SK-N-DZ (cell line): ENCODE measurements at places on chromosomes 3 and 15.

- no peak for DNase-seq
These were observed 92.8 kb downstream of the CCNL1 start for GRCh38 chr3:157067114-157067513.

DNA sequence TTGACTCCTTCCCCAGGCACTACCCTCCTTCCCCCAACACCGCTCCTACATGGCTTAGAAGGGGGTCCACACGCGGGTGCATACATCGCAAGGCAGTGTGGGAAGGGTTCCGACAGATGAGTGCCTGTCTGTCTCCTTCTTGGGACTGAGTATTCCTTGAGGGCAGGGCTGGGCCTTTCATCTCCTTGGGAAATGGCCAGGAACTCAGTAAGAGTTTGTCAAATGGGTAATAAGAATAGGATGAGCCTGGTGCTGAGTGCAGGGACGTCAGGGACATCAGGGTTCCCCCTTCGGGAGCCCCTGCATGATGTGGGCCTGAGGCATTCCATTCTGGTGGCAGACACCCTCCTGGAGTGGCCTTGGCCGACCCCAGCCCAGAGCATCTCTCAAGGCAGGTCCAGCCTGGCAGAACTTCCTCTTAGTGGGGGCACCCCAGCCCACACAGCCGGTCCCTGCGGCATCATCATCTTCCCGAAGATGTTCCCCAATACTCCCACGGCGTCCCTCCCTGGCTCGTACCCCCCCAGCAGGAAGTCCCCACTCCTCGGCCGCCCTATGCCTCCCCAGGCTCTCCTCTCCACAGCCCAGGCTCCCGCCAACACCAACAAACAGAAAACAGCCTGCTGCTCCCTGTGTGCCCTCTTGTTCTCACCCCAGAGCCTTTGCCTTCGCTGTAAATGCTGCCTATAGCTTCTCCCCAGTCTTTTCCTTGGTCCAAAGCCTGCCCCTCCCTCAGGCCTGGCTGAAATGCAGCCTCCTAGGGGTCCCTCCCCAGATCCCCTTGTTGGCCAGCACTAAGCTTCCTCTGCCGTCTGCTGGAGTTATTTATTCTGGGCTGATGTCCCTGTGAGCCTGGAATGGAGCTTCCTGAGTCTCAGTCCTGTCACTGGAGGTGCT is 67.5 kb upstream of the LCTL start:
- no peak for DNase-seq

DNA sequence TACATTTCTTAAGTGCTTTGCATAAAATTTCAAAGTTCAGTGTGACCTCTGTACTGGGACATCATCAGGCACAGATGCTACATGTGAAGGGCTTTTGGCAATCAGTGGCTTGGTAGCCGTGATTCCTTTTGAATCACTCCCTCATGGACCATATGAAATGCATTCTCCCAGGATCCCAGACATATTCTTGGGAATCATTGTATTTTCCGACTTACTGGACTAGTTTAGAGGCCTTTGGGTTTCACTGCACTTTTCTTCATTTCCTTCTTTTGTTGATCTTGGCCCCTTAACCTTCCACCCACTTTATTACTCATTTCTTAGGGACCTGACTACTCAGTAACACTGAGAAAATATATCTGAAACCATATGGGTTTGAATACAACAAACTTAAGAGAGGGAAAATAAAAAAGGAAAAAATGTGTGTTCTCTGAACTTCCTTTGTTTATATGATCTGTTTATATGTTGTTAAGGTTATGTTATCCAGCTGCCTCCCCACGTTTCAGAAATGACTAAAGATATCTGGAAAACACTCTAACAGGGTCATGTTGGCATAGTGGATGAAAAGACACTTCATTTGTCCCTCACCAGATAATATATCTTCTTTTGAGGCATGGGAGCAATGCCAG is 35.1 kb downstream of the HMG20A start:
- DNase-seq = no peak

- DNase-seq = no peak
These were observed 625.2 kb upstream of the GBE1 start for GRCh38 chr3:82386647-82387046.

- no peak for DNase-seq
These were observed 221.3 kb downstream of the PDZRN3 start for GRCh38 chr3:73403444-73403843.
